ENCODE measurements at places on chromosomes 3 and 15. TPM values are rescaled to one million over a fixed set of nuclear protein-coding genes. Genes with fewer than 3 reads are reported as not detected.

Gene GNAT1
- not detected for total RNA-seq

Gene SLC22A13
- 0.16 TPM for total RNA-seq

Gene PLA2G4E
- not detected for total RNA-seq

Gene LRRC2
- total RNA-seq, result 7.5 TPM

Gene ZDHHC19
- total RNA-seq, result 0.57 TPM

Gene IGF2BP2
- total RNA-seq, result 26.9 TPM

Gene CEP19
- 1.5 TPM for total RNA-seq

Gene POPDC2
- total RNA-seq, result 3.2 TPM

Gene KBTBD12
- 1.4 TPM for total RNA-seq

All from kidney (tissue), 22 donors.